ENCODE measurements at places on chromosomes 3 and 15.

- no peak for DNase-seq
Observed at GRCh38 chr3:28699283-28699682, 350.7 kb upstream of the AZI2 start.

DNA sequence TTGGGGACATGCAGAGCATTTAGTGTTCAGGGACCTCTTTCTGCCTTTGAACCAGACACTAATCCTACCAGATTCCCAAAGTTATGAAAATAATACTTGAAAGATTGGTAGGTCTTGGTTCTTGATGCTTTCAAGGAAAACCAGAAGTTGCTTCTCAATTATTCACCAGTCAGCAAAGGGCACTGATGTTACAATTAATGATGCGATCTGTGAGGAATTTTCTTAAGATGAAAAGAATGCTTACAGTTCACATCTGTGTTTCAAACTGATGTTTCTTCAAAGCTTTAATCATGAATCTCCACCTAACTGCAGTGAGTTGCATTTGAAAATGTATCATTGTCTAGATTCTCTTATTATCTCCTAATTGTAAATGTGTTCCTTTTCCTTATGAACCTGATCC, 161.0 kb downstream of the NAALADL2 start:
- DNase-seq = no peak

DNA sequence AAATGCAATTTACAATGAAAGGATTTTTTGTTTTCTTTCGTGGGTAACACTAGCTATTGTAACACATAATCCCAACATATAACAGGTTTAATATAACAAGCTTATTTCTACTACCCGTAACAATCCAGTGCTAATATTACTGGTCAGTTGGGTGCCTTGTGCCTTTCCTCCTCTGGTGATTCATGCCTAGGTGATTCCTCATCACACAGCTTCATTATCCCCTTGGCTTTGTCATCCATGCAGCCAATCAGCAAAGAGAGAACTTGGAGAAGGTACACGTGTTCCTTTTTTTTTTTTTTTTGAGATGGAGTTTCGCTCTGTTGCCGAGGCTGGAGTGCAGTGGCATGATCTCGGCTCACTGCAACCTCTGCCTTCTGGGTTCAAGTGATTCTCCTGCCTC, 30.7 kb downstream of the CHST14 start:
- no peak for DNase-seq

- no peak for DNase-seq
Observed at GRCh38 chr3:14141144-14141543, 16.3 kb downstream of the TMEM43 start.

- DNase-seq = no peak
Observed at GRCh38 chr3:142940000-142940399, 23.5 kb downstream of the PAQR9 start.
